ENCODE measurements at places on chromosomes 7 and 10. TPM values are rescaled to one million over a fixed set of nuclear protein-coding genes. Genes with fewer than 3 reads are reported as not detected.
A peak's percentile ranks its signal among the peaks of the same experiment; 100 is the strongest.

GRCh38 chr10:30893208-30893607 lies 138.5 kb downstream of the ZNF438 start:
- H3K4me1 ChIP-seq, result no peaks in the 10 kb centered on the region
- no peak overlapping the region for H3K27ac ChIP-seq
- no peak for DNase-seq
- no peak overlapping the region for H3K4me3 ChIP-seq

The SDK1 gene
- total RNA-seq, result 0.32 TPM

DNA sequence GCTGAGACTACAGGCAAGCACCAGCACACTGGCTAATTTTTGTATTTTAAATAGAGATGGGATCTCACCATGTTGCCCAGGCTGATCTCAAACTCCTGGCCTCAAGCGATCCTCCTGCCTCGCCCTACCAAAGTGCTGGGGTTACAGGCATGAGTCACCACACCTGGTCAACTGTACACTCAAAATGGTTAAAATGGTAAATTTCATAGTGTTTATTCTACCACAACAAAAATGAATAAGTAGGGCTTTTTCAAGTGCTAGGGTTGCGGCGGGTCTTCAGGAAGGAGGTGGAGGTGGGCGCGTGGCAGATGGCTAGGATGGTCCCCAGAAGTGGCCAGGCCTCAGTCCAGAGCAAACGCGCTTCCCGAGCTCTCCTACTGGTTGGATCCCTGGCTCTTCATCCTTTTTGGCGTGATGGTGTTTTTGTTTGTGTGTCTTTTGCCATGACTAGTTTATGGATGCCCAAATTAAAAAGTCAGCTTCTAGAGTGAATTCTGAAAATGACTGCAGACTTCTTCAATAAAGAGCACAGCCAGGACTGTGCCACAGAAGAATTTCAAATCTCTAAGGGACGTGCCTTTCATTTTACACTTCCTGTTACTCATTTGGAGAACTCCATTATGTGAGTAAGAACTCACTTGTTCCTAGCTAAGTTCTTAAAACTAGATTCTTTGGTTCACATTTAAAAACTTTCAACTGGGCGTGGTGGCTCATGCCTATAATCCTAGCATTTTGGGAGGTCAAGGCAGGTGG lies 73.9 kb downstream of the TMEM130 start:
- H3K27ac ChIP-seq, result no peak overlapping the region
- no peaks in the 10 kb centered on the region for H3K4me1 ChIP-seq
- H3K27me3 ChIP-seq, result no peaks in the 10 kb centered on the region

- H3K36me3 ChIP-seq, result no peaks in the 10 kb centered on the region
- H3K4me1 ChIP-seq, result no peaks in the 10 kb centered on the region
- no peak overlapping the region for H3K27ac ChIP-seq
- H3K27me3 ChIP-seq, result no peaks in the 10 kb centered on the region
Measured at GRCh38 chr7:85734823-85735222, 548.0 kb upstream of the SEMA3D start.

DNA sequence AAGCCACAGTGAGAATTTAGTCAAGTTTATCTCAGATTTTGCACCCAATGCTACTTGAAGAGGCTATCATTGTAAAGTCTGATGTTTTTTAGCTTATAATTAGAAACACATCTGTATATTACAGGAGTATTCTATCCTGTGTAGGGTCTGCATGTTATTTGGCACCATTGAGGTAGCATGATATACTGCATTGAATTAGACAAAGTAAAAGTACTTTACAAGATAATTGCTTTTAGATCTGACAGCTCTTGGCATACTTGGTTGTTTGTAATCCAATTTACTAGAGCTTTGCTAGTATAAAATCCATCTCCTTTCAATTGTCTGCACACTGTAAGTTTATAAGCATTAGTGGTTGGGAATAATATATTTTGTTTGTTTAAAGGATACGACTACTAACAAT lies 714.3 kb downstream of the ANKRD7 start:
- H3K4me1 ChIP-seq, result no peaks in the 10 kb centered on the region
- no peak for DNase-seq
- no peaks in the 10 kb centered on the region for H3K36me3 ChIP-seq
- no peak overlapping the region for H3K4me3 ChIP-seq
- H3K27me3 ChIP-seq, result no peaks in the 10 kb centered on the region

- peaks cover 5% of the 10 kb centered on the region for H3K27me3 ChIP-seq
- H3K36me3 ChIP-seq, result no peaks in the 10 kb centered on the region
- no peak overlapping the region for H3K4me3 ChIP-seq
- H3K27ac ChIP-seq, result no peak overlapping the region
- no peaks in the 10 kb centered on the region for H3K4me1 ChIP-seq
- DNase-seq, result no peak
Measured at GRCh38 chr10:9188022-9188810, 1133.7 kb downstream of the GATA3 start.

The ECD gene
- total RNA-seq, result 15.1 TPM

DNA sequence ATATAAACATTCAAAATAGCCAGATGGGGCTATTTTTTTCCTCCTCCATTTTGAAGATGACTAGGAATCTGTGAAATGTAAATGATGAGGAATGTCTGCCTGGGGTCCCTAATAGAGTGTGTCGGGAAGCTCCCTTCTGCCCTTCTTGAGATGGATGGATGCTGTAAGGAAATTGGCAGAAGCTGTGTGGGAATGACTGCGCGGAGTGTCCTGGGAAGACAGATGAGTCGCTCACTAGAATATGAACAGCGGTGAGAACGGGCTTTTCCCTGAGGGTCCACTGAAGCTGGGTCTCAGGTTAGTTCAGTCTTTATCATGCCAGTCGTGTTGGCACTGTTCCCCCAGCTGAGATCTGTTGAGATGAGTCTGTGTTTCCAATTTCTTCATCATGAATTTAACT lies 75.1 kb upstream of the PLPP4 start:
- no peak for DNase-seq
- H3K27ac ChIP-seq, result no peak overlapping the region
- H3K36me3 ChIP-seq, result no peaks in the 10 kb centered on the region
- H3K27me3 ChIP-seq, result no peaks in the 10 kb centered on the region

GRCh38 chr7:24668927-24669635 lies 88.2 kb downstream of the GSDME start:
- H3K4me3 ChIP-seq, result no peak overlapping the region
- no peaks in the 10 kb centered on the region for H3K27me3 ChIP-seq
- H3K27ac ChIP-seq, result no peak overlapping the region

- no peaks in the 10 kb centered on the region for H3K4me1 ChIP-seq
- no peak overlapping the region for H3K27ac ChIP-seq
- H3K4me3 ChIP-seq, result no peak overlapping the region
Measured at GRCh38 chr7:84455788-84456187, 261.2 kb upstream of the SEMA3A start.

GRCh38 chr7:41698726-41699125 lies 4.2 kb downstream of the INHBA start:
- no peak overlapping the region for H3K27ac ChIP-seq
- no peaks in the 10 kb centered on the region for H3K27me3 ChIP-seq
- peak overlapping the region; percentile 14 for H3K4me3 ChIP-seq
- no peaks in the 10 kb centered on the region for H3K36me3 ChIP-seq

The CHAT gene
- total RNA-seq, result not detected

GRCh38 chr7:41305001-41305400 lies 397.9 kb downstream of the INHBA start:
- no peak for DNase-seq
- H3K27me3 ChIP-seq, result no peaks in the 10 kb centered on the region
- H3K27ac ChIP-seq, result no peak overlapping the region

- no peaks in the 10 kb centered on the region for H3K36me3 ChIP-seq
- H3K27ac ChIP-seq, result no peak overlapping the region
- DNase-seq, result no peak
- no peaks in the 10 kb centered on the region for H3K4me1 ChIP-seq
- no peak overlapping the region for H3K4me3 ChIP-seq
Measured at GRCh38 chr7:25260862-25261494, 32.7 kb upstream of the NPVF start.

The HABP2 gene
- 705 TPM for total RNA-seq

- no peaks in the 10 kb centered on the region for H3K4me1 ChIP-seq
- H3K4me3 ChIP-seq, result no peak overlapping the region
- H3K27me3 ChIP-seq, result no peaks in the 10 kb centered on the region
- no peak overlapping the region for H3K27ac ChIP-seq
- no peak for DNase-seq
- H3K36me3 ChIP-seq, result no peaks in the 10 kb centered on the region
Measured at GRCh38 chr7:83866582-83866981, 217.6 kb upstream of the SEMA3E start.

- H3K4me3 ChIP-seq, result no peak overlapping the region
- no peaks in the 10 kb centered on the region for H3K4me1 ChIP-seq
- DNase-seq, result no peak
- no peaks in the 10 kb centered on the region for H3K27me3 ChIP-seq
- H3K27ac ChIP-seq, result no peak overlapping the region
- H3K36me3 ChIP-seq, result no peaks in the 10 kb centered on the region
Measured at GRCh38 chr10:93837822-93838221, 56.0 kb upstream of the SLC35G1 start.

DNA sequence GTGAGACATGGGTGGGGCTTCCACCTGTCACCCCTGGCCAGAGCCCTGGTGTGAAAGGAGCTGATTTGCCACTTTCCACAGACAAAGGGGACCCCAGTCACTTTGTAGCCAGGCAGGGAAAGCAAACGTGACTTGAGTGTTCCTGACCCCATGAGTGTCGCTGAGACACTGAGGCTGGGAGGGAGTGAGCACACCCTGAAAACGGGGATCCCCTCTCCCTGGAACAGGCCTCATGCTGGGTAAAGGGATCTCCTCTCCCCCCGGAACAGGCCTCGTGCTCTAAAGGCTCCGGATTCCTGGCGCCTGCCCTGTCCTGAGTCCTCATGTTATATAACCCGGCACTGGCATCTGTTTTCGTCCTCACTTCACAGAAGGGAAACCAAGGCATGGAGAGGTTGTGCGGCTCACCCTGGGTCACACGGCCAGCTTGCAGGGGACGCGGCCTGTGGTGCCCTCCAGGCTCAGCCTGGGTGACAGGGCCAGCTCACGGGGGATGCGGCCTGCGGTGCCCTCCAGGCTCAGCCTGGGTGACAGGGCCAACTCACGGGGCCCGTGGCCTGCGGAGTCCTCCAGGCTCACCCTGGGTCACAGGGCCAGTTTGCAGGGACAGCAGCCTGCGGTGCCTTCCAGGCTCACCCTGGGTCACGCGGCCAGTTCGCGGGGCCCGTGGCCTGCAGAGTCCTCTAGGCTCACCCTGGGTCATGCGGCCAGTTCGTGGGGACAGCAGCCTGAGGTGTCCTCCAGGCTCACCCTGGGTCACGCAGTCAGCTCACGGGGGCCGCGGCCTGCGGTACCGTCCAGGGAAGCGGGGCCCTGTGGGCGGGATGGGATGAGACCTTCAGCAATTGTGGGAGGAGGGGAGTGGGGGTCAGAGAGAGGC lies 104.7 kb downstream of the PDGFA start:
- peak; percentile 14 for DNase-seq
- H3K27ac ChIP-seq, result no peak overlapping the region
- no peaks in the 10 kb centered on the region for H3K36me3 ChIP-seq
- no peak overlapping the region for H3K4me3 ChIP-seq
- no peaks in the 10 kb centered on the region for H3K4me1 ChIP-seq

The MNX1 gene
- not detected for total RNA-seq

DNA sequence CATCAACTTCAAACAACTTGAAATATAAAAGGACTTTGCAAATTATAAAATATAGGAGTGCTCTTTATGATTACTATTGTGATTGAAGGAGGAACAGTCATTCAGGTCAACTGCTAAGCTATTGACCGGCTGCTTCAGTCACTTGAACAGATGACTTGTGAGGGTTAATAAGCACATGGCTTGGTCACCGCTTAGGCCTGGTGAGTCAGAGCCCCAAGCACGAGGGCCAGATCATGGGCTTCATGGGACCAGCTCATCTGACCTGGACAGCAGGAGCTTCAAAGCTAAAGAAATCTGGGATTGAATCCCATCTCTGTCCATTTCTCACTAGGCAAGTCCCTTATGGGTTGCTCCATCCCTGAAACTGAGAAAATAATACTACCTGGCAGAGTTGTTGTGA lies 60.4 kb upstream of the ADO start:
- no peaks in the 10 kb centered on the region for H3K36me3 ChIP-seq
- no peaks in the 10 kb centered on the region for H3K4me1 ChIP-seq
- H3K27me3 ChIP-seq, result no peaks in the 10 kb centered on the region
- no peak for DNase-seq

- H3K4me3 ChIP-seq, result peak overlapping the region; percentile 55
- no peaks in the 10 kb centered on the region for H3K36me3 ChIP-seq
- no peaks in the 10 kb centered on the region for H3K27me3 ChIP-seq
- H3K27ac ChIP-seq, result peak overlapping the region; percentile 58
- DNase-seq, result peak; percentile 64
Measured at GRCh38 chr7:149772241-149772955, 990 bp downstream of the ZNF467 start.

The GBX1 gene
- not detected for total RNA-seq

- no peak overlapping the region for H3K27ac ChIP-seq
- DNase-seq, result no peak
- H3K27me3 ChIP-seq, result no peaks in the 10 kb centered on the region
- no peaks in the 10 kb centered on the region for H3K36me3 ChIP-seq
- no peak overlapping the region for H3K4me3 ChIP-seq
Measured at GRCh38 chr7:29929018-29929807, 60.4 kb downstream of the SCRN1 start.

DNA sequence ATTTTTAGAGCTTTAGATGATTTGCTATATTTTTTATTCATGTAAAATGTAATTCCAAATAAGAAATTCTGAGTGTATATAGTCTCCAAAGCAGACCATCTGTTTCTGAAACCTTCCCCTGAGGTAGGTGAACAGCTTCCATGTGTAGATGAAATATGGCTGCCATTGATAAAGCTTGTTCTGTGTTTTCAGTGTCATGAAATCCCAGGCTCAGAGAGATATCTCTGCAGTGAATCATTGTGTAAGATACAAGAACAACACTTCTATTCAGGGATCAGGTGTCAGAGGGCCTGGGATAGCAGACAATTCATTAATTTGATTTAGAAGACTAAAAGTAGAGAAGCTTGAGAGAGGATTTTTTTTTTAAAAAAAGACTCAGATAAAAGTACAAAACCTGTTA lies 29.1 kb downstream of the ACTA2 start:
- H3K4me3 ChIP-seq, result no peak overlapping the region
- H3K27me3 ChIP-seq, result no peaks in the 10 kb centered on the region

- no peak for DNase-seq
- peak overlapping the region; percentile 3 for H3K27ac ChIP-seq
- no peaks in the 10 kb centered on the region for H3K27me3 ChIP-seq
Measured at GRCh38 chr7:115116773-115117715, 195.2 kb downstream of the MDFIC start.

- no peak overlapping the region for H3K4me3 ChIP-seq
- H3K4me1 ChIP-seq, result no peaks in the 10 kb centered on the region
- no peaks in the 10 kb centered on the region for H3K27me3 ChIP-seq
- H3K27ac ChIP-seq, result no peak overlapping the region
Measured at GRCh38 chr10:33617381-33618080, 283.1 kb upstream of the NRP1 start.

GRCh38 chr7:139901901-139902300 lies 72.8 kb downstream of the TBXAS1 start:
- H3K4me1 ChIP-seq, result no peaks in the 10 kb centered on the region
- no peak overlapping the region for H3K4me3 ChIP-seq
- H3K27ac ChIP-seq, result no peak overlapping the region
- no peaks in the 10 kb centered on the region for H3K27me3 ChIP-seq
